ENCODE measurements at places on chromosomes 13 and 19.

DNA sequence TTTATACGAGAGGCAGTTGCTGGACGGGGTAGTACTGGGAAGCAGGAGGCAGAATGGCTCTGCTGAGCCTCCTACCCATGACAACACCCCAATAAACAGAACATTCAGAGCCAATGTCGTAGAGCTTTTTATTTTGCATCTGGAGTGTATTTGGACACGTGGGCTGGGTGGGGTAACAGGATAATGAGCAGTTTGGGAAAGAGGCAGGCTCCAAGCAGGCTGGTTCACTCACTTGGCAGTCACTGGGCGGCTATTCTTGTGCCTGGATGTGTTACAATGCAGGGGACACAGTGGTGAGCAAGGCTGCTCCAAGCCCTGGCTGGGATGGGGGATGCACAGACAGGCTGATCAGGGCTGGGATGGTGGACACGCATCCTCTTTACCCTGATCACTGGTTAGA is 9.5 kb downstream of the ACTMAP start:
- DNase-seq = no peak

GRCh38 chr13:108993346-108993745 is 363.9 kb downstream of the MYO16 start:
- no peak for DNase-seq

DNA sequence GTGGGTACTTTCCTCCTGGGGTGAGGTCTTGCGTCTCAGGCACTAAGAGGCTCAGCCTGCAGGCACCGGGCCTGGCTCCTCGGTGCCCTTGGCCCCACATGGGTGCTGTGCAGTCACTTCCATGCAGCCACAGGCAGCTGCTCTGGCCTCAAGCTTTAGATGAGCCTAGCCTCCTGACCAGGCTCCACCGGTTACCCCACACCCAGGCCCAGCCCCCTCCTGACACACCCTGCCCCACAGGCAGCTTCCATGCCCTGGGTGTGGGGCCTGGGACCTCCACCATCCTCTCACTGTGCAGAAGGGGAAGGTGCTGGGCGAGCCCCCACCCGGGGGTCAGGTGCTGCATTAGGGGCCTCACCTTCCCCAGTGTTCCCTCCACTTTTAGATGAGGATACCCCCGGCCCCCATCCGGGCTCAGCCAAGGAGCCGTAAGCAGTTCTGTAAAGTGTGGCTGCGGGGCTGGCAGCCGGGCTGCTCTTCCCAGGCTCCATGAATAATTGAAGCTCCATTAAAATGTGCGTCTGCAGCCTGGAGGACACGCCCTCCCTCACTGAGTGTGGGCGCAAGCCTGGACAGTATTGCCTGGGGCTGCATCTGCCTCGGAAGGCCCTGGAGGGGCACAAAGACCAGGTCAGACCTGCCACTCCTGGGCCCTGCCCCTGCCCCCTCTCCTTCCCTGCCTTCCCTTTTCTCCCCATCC is 72.5 kb upstream of the KCTD15 start:
- no peak for DNase-seq

- no peak for DNase-seq
Observed at GRCh38 chr13:109427148-109427547, 359.2 kb downstream of the IRS2 start.

DNA sequence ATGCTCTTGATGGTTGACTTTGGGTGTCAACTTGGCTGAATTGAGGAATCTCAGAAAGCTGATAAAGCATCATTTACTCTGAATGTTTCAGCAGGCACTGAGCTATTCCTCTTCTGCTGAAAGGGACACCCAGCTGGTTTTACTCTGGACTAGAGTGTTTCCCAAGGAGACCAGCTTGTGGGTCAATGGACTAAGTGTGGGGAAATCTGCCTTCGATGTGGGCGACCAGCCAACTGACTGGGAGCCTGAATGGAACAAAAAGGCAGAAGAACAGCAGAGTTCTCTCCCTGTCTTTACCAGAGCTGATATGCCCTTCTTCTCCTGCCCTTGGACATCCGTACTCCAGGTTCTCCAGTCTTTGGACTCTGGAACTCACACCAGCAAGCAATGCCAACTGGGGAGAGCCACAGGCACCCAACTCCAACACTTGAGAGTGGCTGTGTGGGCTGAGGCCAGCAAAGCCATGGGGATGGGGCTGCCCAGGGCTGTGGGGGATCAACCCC is 32.2 kb downstream of the MRPL57 start:
- DNase-seq = no peak

DNA sequence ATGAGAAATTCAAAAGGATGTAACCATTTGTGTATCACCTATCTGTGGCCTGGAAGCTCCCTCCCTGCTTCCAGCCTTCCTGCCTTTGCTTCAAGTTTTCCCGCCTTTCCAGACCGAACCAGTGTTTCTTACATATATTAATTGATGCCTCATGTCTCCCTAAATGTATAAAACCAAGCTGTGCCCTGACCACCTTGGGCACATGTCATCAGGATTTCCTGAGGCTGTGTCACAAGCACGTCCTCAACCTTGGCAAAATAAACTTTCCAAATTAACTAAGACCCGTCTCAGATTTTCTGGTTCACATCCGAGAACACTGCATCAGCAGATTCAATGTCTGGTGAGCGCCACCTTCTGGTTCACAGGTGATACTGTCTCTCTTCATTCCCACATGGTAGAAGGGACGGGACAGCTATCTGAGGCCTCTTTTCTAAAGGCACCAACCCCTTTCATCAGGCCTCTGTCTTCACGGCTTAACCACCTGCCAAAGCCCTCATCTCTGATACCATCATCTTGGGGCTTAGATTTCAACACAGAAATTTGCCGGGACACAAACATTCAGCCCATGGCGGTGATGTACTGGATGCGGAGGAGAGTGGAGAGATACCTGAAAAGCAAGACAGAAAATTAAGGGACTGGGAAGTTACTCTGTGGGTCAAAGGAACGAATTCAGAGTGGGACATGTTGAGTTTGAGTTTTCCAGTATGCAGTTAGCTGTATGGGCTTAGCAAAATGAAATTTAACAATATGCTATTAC is 58.7 kb upstream of the PABPC3 start:
- peak; percentile 2 for DNase-seq

GRCh38 chr13:51793570-51794271 is 10.2 kb downstream of the DHRS12 start:
- DNase-seq = peak; percentile 45

DNA sequence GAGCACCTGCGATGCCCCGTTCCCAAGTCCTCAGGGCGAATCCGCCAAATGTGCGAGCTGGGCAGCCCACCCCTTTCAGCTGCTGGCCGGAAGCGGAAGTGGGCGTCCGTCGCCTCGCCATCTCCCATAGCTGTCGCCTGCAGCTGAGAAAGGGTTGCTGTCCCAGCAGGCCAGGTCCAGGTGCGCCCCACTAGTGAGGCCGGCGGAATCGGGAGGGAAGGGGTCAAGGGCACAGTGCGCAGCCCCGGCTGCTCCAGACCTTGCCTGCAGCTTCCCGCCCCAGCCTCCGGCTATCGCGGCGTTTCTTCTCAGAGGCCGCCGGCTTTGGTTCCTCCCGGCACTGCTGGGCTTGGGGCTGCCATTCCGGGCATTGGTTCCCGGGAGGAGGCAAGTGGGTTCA is at the start of gene ZNF177:
TSS of gene ZNF177 (plus strand) at position 109 of the 400 bp plus-strand sequence. CDS start 15,299 bp downstream, outside the sequence.
- DNase-seq = no peak

DNA sequence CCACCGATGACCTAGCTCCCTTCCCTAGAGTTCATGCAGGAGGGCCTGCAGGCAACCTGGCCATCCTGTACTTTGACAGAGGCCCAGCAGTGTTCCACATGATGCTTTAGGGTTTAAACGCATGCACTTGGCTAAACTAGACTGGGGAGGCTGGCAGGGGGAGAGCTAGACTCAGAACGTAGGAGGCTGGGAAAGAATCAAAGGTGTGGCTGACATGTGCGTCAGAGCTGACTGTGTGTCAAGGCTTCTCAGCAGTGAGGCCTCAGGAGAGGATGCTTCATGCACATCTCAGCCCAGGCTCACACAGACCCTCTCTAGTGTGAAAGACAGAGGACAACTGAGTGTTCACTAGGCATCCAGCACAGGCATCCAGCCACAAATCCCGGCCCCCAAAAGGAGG is 28.7 kb downstream of the DNMT1 start:
- DNase-seq = no peak

GRCh38 chr19:16015805-16016173 is 60.5 kb upstream of the TPM4 start:
- DNase-seq = no peak

GRCh38 chr13:36275190-36276002 is 22.2 kb downstream of the CCDC169 start:
- no peak for DNase-seq

DNA sequence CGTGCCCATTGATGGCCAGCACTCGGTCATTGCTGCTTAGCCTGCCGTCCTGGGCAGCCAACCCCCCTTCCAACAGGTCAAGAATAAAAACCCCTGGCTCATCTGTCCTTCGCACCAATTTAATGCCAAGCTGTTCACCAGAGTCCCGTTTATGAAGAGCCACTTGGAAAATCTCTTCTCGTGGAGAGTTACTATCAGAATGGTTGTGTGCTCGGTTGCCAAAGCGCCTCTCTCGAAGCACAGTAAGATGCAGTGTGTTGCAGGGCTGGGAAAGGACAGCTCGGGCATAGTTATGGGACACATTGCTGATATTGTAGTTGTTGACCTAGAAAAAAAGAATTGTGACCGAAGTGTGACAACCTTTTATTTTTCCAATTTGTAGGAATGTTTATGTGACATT is 57.9 kb downstream of the LNX2 start:
- DNase-seq = no peak

DNA sequence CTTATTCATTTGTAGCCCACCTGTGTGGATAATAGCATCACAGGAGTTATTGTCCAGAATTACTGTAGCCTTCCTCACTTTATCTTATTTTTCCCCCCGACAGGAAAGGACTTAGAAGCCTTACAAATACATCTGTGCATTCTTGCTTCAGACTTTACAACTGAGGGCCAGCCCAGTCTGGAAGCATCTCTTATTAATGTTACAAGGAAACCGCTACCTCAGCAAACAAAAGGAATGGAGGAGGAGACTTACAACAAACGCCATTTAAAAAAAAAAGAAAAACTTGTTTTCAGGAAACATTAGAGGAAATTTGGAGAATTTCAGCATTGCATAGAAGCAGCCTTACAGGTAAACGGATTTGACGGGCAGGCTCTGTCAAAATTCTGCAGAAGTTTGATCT is 45.2 kb downstream of the GARRE1 start:
- DNase-seq = no peak

DNA sequence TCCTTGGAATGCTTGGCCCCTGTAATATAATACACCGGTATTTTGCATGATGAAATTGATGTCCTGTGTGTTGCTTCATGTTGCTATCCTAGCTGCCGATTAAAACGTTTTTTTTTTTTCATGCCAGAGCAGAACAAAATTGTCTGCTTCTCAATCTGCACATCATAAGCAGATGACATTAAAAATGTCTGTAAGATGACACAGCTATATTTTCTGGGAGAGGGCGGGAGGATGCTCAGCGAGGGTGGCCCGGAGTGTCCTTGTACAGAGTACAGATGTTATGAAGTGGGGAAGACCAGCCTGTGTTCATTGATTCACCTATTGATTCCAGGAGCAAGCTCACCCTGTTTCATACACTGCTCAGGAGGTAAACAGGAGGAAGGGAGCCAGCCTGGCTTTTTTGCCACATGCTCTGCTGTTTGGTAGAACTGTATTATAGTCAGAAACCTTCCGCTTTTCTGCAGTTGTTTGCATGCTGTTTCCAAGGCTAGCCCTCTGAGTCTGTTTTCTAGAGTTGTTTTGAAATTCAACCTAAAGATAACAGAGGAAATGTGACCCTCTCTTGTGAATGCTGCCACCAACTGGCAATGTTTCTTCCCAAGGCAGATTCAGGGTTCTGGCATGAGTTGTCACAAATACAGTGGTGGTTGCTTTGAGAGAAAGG is 4.7 kb upstream of the IRS2 start:
- no peak for DNase-seq

- DNase-seq = no peak
Observed at GRCh38 chr19:29539670-29540069, 13.9 kb downstream of the VSTM2B start.

- DNase-seq = no peak
Observed at GRCh38 chr13:99218545-99218944, 17.9 kb downstream of the UBAC2 start.

- no peak for DNase-seq
Observed at GRCh38 chr19:44803442-44804428, 5.2 kb upstream of the BCAM start.

- no peak for DNase-seq
Observed at GRCh38 chr13:91622778-91623550, 224.5 kb downstream of the GPC5 start.

DNA sequence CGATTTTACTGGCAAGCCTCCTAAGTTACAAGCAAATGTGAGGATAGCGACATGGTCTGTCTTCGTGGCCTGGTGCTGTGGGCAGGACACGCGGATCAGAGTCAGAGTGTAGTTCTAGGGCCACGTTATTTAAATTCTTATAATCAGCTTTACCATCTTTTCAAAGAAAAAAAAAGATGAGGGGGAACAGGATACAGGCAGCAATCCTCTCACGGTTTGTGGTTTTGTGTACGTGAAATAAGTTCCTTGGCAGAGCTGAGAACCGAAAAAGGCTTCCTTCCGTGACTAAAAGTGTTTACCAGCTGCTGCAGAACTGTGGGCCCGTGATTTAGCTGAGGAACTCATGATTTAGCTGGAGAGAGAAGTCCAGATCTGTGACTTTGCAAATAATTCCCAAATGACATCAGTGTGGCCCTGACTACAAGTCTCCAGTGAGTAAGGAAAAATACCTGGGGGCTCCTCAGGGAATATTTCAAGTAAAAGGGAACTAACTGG is 27.2 kb downstream of the RCBTB2 start:
- peak; percentile 46 for DNase-seq
